ENCODE measurements at places on chromosomes 16 and 17.

GRCh38 chr16:62977876-62978275 lies 941.6 kb upstream of the CDH8 start:
- DNase-seq = no peak

GRCh38 chr17:57559634-57560318 lies 185.3 kb downstream of the CCDC182 start:
- no peak for DNase-seq

DNA sequence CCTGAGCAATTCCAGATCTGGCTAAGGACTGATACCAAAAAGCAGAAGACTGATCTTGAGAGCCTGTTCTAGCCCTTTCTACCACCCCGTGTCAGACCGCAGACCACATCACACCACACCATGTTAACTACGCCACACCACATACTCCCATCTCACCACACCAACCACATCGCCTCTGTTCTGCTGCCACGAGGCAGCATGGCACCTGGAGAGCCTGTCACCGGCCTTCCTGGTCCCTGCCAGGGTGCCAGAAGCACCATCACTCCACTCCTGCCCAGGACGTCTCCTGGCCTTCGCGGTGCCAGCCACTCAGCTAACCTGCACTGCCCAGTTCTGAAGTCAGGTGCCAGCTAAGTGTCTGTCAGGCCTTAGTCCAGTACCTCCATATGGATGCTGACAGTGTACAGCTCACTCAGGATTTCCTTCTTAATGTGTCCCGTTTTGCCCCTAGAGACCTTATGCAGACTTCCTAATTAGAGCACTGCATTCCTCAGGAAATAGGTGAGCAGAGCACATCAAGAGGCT lies 37.2 kb upstream of the BCAR1 start:
- no peak for DNase-seq

DNA sequence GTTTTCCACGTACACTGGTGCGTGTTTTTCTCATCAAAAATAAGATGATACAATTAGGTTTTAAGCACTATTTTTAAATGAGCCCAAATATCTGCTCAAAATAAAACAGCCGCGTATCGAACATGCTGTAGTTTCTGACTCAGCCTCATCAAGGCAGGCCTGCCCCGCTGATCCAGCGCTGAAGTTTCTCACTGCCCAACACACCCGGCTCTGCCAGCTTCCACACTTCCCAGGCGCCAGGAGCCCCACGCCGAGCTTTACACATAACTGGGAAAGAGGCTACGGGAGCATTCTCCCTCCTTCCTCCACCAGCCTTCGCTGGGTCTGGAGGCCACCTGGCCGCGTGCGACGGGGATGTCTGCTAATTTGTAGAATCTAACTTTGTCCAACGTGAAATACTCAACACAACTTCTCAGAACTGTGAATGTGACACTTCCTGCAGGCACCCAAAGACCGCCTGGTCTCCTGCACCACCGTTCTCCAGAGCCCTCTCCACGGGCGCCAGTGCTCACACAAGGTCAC lies 42.1 kb downstream of the MAP1LC3B start:
- DNase-seq = no peak

DNA sequence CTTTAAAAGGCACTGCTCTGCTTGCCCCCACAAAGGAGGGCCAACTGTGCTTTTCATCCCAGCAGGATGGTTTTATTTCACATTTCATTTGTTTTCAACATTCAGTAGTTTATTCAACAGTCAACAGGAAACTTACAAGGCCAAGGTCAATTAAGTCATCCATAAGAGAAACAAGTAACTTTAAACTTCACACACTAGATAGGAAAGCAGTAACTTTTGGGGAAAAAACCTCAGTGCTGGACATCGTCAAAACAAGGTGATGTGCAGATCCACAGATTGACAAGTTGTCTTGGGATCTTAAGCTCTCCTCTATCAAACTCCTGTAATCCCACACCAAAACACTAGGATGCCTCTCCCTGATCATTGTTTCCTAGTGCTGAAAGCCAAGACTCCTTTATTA lies 18.5 kb downstream of the NFE2L1 start:
- no peak for DNase-seq

DNA sequence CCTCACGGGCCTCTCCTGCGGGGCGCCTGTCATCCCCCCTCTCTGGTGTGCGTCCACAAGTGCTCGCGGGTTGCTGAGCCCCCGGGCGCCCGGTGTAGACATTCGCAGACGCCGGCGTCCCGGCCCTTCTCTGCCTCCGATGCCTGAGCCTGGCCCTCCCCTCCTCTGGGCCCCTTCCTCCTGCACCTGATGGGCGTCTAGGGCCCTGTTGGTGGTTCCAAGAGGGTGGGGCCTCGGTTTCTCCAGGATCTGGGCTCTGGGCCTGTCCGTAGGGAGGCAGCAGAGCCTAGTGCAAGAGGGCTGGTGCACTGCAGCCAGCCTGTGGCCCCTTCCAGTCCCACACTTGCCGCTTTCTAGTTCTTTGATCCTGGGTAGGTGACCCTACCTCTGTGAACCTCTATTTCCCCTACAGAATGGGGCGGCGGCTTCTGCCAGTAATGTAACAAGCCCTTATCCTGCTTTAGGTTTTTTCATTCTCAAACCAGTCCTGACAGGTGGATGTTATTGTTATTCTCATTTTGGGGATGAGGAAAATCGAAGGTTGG lies 623 bp downstream of the E4F1 start:
- DNase-seq = no peak

DNA sequence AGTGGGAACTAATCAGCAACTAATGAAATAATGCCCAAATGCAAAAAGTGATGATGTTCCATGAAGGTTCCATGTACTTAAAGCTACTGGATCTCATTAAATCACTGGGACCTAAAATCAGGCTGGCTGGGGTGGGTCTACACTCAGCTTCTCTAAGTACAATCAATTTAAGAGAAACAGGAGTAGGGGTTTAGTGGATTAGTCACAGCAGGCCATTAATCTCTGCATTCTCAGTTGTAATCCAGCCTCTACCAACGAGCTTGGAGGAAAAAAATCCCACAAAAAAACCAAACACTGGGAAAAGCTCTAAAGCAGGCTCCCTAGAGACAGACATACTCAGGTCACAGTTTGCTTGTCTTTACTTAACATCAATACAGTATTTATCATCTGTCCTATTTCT lies 15.0 kb downstream of the CA10 start:
- DNase-seq = no peak

DNA sequence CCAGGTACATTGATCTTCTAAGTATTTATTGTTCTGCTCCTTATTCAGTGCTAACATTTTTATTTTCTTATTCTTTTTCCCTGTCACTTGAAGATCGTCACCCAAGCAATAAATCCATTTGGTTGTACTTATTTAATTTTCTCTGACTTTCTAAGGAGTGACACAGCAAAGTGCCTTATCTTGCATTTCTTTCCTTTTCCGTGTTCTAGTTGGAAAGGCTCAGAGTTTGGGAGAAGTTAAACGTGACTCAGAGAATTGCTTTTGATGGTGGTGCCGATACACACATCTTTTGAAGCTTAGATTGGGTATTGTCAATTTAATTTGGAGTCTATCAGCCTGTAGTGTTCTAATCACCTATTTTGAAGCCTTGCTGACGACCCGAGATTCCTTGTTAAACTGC lies 72.0 kb downstream of the PITPNC1 start:
- no peak for DNase-seq

Measured in GM12891 (cell line).